Progenitor cell of endocrine pancreas (in vitro differentiated cells): ENCODE measurements at places on chromosomes 4 and X.

DNA sequence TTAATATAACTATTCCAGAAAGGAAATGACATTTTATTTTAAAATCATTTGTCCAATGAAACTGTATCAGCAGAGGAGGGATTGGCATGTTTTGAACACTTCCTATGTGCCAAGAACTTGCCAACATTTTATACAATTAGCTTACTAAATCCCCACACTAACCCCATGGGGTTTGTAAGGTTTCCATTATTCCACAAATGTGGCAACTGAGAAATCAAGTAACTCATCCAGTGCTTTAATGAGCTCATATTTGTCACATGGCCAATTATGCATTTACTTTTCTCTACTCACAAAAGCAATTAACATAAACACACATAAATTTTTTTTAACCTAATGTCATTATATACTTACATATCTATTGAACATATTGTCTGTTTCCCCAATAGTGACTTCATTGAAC is 37.3 kb downstream of the MANBA start:
- no peak for DNase-seq

DNA sequence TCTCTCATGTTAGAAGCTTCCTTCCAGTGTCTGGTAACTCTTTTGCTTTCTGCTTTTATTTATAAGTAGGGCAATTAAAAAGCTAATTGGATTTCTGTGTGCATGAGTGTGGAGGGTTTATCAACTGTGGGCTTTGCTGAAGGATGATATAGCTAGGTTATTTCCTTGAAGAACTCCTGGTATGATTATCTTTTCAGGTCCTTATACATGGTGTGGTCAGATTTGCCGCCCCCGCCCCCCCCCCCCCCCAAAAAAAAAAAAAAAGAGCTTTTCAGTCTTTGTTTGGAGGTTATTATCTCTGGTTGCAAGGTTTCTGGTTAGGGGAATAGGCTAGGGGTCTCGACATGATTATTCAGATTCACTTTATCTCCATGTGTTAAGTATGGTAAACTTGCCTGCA is 35.9 kb downstream of the MOB1B start:
- no peak for DNase-seq

- DNase-seq = no peak
Observed at GRCh38 chrX:118221270-118221669, 104.7 kb upstream of the KLHL13 start.

GRCh38 chrX:148416931-148417330 is 83.5 kb upstream of the AFF2 start:
- DNase-seq = no peak

GRCh38 chr4:134345244-134345643 is 143.7 kb upstream of the PABPC4L start:
- no peak for DNase-seq

DNA sequence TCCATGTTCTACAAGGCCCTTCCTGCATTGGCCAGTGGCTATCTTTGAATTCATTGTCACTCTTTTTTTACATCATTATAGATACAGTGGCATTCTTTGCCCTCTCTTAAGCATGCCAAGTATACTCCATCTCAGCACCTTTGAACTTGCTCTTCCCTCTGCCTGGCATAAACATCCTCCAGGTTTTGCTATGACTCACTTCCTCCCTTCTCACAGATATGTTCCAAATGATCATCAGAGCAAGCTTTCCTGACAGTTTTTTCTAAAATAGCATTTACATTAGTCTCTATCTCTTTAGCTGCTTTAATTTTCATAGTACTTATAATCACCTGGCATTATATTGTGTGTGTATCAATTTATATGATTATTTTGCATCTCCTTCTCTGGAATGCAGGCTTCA is 553.3 kb upstream of the MAGEB2 start:
- DNase-seq = no peak

DNA sequence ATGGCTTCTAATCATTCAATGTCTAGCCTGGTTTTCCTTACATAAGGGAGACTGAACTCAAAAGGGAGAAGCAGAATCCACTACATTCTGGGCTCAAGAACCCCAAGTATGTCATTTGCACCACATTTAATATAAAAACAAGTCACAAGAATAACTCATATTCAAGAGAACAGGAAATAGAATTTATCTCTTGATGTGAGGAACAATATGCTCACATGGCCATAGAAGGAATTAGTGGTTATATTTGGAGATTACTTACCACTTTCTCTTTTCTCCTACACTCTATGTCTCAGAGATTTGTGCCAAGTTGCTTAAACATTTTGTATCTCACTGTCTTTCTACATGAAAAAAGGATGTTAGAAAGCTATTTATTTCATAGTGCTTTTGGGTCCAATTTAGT is 922.6 kb upstream of the PABPC4L start:
- DNase-seq = no peak

DNA sequence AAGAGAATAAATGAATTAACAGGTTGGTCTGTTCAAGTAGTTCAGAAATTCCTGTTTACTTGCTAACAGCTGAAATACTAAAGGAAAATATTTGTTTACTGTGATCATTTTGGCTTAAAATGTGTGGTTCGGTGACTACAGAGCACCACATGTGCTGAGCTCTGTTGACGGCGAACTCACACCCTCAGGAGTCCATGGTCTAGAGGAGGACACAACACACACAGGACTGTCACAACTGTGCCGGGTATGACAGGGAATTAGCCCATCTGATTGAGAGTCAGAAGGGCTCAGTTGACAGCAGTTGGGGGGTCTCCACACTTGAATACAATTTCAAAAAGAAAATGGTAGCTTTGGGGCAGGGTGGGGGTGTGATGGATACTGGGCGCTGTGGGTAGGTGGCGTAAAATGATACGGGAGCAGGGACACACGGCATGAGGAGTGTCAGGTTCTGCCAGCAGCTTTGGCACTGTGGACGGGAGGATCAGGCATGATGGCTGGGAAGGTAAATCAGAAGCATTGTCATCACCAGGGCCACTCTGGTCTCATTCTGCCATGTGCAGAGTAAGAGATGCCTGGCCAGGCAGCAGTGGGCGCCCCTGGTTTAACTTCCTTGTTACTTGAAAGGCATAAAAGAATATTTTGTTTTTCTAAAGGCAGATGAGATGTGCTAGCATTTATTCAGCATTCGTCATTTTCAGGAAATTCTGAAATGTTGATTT is 33.3 kb downstream of the CLDN22 start:
- DNase-seq = no peak

- DNase-seq = no peak
Observed at GRCh38 chr4:115357776-115358175, 244.4 kb upstream of the NDST4 start.

DNA sequence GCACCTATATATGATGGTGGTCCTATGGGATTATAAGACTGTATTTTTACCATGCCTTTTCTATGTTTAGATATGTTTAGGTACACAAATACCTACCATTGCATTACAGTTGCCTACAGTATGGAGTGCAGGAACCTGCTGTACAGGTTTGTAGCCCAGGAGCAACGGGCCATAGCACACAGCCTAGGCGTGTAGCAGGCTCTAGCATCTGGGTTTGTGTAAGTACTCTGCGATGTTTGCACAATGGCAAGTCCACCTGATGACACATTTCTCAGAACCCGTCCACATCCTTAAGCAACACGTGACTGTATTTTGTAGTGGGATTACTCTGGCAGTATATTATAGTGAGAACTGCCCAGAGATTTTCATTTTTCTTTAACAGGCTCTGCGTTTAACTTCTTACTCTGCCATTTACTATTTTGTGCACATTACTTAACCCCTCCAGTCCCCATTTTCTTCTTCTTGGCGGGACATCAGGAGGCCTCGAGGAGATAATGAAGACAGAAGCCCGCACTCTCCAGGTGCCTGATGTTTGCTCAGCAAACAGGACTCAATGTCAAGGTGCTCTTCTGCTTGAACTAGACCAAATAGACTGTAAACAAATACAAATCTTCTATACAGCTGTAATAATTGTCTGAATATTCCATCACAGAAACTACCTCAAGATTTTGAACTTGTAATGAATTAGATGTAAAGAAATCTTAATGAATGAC is 102.0 kb upstream of the PDLIM3 start:
- no peak for DNase-seq

GRCh38 chr4:106367072-106367471 is 1.5 kb downstream of the GIMD1 start:
- no peak for DNase-seq

- no peak for DNase-seq
Observed at GRCh38 chr4:175509320-175509719, 302.7 kb downstream of the GPM6A start.

GRCh38 chrX:120740072-120740471 is 110.2 kb upstream of the C1GALT1C1 start:
- DNase-seq = no peak

- DNase-seq = no peak
Observed at GRCh38 chr4:152164561-152164960, 371.3 kb downstream of the FBXW7 start.

- no peak for DNase-seq
Observed at GRCh38 chr4:155772459-155773195, 13.8 kb downstream of the GUCY1B1 start.

- DNase-seq = no peak
Observed at GRCh38 chr4:103498161-103499070, 221.4 kb downstream of the TACR3 start.

GRCh38 chr4:93031431-93032098 is 727.8 kb downstream of the GRID2 start:
- DNase-seq = no peak

DNA sequence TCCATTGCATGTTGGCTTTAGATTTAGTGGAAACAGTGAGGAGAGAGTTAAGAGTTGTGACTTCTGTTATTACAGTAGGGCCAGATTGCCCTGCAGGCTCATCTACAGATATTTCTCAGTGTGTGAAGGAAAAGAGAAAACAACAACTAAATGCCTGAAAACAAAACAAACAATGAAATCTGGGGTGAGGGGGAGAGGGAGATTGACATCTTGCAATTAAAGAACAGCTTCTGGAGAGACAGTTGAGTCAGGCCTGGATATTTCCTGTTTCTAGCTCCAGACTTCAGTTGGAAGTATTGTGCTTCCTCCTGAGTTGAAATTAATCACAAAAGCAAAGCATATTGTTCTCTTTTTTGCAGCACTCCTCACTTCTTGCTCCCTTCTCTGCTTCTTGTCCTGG is 108.3 kb upstream of the SCML1 start:
- DNase-seq = no peak

GRCh38 chrX:118579417-118579816 is 83.8 kb downstream of the DOCK11 start:
- DNase-seq = no peak

GRCh38 chr4:189050643-189051042 is 890.0 kb upstream of the FRG1 start:
- DNase-seq = no peak

DNA sequence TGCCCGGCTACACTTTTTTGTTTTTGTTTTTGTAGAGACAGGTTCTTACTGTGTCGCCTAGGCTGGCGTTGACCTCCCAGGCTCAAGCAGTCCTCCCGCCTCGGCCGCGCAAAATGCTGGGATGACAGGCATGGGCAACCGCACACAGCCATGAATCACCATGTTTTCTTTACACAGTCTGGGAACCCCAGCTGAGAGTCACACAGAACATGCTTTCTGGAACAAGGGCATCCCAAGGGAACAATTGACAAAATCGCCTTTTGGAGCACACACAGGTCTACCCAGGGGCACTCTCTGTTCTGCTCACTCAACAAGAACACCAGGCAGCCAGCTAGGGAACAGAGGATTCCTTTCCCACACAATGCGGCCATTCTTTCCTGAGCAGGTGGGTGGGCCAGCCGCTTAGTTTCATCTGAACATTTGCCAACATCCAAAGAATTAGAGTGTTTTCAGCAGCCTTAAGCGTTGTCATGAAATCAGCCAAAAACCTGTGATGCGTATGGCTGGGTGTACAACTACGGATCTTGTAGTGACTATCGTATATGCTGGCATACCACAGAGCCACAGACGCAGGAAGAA is 15.7 kb downstream of the PRKX start:
- no peak for DNase-seq

- DNase-seq = no peak
Observed at GRCh38 chrX:56974408-56974807, 20.9 kb downstream of the SPIN3 start.

DNA sequence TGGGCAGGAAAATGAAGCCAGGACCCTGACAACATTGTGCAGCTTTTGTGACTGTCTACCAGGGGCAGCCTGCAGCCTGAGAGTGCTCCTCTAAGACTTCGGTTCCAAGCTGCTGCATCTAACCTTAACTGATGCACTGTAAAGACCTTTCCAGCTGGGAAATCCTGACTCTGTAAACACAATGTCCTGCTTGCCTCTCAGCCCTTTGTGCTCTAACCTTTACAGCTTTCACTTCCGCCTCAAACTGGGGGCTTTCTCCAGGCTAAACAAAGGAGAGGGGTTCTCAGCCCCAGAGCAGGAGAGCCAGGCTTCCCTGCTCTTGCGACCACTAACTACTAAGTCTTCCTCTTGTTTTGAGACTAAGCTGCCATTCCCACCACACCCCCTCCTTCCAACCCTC is 19.3 kb upstream of the RASL11B start:
- no peak for DNase-seq

DNA sequence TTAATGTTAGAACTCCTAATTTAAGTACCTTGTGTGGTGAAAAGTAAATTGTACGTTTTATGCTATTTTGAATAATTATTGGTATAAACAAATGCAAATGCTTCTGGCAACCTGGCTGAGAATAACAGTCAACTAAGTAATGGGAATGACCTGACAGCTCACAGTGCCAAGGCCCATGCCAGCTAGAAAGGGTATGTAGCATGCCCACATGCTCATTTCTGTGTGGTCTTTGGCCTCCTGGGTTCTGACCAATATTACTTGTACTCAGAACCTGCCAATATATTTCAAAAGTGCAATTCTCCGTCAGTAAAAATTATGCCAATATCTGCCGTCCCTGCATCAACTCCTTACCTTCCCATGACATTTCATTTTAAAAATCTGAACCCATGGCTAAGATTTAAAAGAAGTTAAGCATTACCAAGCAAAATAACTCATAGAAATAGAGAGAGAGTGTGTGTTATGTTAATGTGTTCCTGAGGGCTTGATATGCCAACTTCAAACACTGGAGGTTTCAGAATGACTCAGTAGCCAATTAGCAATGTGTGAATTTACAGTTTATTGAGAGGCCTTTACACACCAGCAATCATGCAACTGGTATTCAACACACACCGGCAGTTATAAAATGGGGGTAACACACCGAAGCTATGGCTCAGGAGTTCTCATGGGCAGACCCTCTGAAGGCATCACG is 820.8 kb downstream of the FSTL5 start:
- no peak for DNase-seq

- DNase-seq = no peak
Observed at GRCh38 chr4:19259920-19260319, 991.8 kb upstream of the SLIT2 start.

DNA sequence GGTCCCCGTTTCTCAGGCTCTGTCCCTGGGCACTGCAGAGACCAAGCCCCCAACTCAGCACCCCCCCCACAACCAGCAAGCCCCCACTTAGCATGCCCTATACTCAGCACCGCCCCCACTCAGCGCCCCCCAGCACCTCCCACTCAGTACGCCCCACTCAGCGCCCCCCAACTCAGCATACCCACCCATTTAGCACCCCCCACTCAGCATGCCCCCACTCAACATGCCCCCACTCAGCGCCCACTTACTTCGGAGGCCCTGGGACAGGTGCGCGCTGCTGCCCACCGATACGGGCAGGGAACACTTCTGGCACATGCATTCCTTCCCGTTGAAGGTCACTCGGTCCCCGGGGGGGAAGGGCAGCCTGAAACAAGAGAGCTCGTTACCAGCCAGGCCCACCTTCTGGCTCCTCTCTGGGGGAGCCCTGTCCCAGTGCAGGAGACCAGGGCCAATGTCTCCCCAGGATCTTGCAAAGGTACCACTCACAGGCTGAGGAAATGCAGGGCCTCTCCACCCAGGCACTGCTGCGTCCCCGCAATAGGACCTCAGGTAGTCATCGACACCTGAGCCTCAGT is 70.6 kb downstream of the ABLIM2 start:
- no peak for DNase-seq

GRCh38 chr4:184200296-184200695 is 17.4 kb downstream of the ENPP6 start:
- DNase-seq = no peak
